Midbrain (tissue), 1 donor: ENCODE measurements at places on chromosomes 12 and 14.

- DNase-seq: no peak
These were observed 153.9 kb upstream of the AVPR1A start for GRCh38 chr12:63304887-63305316.

GRCh38 chr12:115374480-115375185, 690.7 kb upstream of the TBX3 start:
- DNase-seq: no peak

DNA sequence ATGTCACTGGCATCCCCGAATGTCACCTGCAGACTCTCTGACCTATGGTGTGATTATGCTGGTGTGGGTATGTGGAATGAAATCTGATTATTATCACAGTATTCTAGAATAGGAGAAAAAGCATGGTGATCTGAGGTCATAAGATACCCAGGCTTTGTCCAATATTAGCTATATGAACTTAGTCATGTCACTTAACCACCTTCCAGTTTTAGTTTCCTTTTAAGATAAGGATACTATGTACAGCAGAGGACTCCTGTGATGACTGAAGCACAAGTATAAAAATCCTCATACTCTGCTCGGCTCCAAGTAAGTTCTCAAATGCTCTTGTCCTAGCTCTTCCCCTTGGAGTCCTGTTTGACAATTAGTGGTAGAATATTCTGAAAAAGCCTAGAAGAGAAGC, 2.8 kb downstream of the GNS start:
- DNase-seq: no peak

- peak; percentile 45 for DNase-seq
These were observed 1.1 kb upstream of the USP15 start for GRCh38 chr12:62258941-62259630.

GRCh38 chr12:1836854-1837421, 16.6 kb downstream of the LRTM2 start:
- peak; percentile 67 for DNase-seq

GRCh38 chr12:61356485-61356884, 903.7 kb upstream of the USP15 start:
- no peak for DNase-seq

GRCh38 chr12:6280053-6280469, 30.4 kb upstream of the PLEKHG6 start:
- no peak for DNase-seq

DNA sequence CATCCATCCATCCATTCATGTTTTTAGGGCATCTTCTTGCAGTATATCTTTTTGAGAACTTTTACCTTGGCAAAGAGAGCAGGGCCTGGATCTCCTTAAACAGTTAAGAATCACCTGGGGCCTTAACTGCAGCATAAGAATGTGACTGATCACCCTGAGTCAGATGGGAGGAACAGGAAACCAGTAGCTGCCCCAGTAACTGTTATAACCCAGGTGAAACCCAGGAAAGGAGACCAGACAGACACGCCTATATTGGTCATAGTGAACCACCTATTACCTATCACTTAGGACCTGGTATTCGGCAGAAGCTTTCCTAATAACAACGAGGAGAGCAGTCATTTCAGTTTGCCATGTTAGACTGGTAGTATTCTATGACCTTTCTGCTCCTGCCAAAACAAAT, 43.4 kb upstream of the NR2C1 start:
- no peak for DNase-seq

DNA sequence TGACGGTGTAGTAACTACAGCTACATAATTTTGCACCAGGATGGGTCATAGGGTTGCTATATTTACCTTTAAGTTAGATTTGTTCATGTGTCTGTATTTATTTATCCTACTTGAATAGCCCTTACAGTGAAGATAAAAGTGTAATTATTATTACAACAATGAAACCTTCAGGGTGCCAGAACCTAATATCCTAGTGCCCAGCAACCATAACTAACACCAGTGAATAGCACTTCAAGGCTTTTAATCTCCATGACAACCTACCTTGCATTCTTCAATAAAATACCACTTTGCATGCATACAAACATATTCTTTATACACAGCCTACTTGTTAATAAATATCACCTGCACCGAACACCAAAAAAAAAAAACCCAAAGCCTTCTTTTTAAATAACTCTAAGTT, 58.7 kb upstream of the G2E3 start:
- DNase-seq: no peak

DNA sequence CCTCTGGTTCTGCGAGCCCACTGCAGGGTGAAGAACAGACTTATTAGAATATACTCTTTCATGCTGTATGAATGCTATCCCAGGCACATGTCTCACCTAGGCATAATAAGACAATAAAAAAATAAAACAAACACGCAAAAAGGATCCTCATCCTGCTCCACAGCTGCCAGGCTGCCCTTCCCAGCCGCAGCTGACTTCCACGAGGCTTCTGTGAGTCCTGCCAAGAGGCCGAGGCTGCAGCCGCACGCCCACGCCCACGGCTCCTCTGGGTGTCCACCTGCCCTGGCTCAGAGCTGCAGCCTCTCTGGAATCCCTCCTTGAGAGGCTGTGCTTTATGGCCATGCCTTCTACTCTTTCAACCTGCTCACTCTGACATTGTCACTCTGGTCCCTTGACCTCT, 6.9 kb downstream of the SMIM41 start:
- DNase-seq: no peak

GRCh38 chr12:132433641-132434395, 56.1 kb upstream of the FBRSL1 start:
- no peak for DNase-seq

DNA sequence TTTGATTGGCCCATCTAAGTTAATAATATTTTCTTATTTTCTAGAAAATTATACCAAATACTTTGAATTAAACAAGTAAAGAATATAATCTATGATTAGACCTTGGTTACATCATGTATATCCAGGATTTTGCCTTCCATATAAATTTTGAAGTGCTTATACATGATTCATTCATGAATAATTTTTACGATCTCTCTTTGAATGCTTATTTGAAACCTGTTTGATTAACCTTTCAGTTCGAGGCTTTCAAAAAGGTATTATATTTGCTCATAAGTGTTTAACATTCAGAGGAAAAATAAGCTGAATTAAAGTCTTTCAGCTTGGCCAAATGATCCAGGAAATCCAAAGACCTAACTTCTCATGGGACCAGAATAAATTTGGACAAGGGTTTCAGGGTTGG, 495.2 kb upstream of the GARIN6 start:
- DNase-seq: no peak

DNA sequence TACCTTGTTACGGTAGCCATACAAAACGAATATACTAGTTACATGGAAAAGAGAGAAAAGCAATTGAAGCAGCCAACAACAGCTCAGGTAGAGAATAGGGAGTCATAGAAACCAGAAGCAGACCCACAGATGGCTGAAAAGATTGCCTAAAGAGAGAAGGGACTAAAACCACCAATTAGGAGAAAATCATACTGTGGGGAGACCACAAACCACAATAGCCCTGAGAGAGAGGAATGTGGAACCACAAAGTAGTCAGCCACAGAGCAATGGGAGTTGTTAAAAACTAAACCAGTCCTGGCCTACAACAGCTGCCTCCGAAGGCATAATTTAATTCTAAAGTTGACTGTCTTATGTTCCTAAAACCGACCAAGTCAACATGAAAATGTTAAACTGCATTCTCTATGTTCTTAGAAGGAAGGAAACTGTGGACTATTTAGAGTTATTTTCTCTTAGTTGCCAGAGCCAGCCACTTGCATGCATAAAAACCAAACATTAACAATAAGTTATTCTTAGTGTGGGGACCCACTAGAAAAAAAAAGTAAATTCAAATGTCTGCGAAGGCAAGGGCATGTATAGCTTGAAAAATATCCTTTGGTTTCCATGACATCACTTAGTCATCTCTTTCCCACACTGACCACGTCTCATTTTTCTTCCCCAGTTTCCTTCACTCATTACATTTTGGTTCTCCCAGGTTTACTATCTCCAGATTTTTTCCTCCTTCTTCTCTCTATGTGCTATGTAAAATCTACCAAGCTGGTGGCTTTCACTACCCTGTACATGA, 398.1 kb downstream of the NOVA1 start:
- DNase-seq: no peak

- DNase-seq: no peak
These were observed 104.0 kb upstream of the SLC16A7 start for GRCh38 chr12:59491877-59492276.

- DNase-seq: no peak
These were observed 21.6 kb downstream of the SOX5 start for GRCh38 chr12:23927907-23928306.

DNA sequence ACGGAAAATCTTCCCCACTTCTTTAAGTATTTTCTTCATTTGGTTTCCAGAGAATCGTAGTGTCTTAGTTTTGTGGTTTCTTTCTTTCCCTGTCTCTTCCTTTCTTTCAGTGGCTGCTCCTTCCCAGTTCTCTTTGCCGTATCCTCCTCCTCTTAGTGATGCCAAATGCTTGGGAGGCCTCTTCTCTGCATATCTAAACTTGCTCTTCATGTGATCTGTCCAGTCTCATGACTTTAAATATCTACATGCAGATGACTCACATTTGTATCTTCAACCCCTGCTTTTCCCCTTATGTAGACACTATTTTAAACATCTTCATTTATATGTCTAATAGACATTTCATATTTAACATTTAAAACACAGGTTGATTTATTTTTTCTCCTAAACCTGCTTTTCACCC, 149.2 kb downstream of the PTCSC3 start:
- DNase-seq: no peak

- DNase-seq: no peak
These were observed 1.1 kb upstream of the ABCC9 start for GRCh38 chr12:21942377-21942703.

- no peak for DNase-seq
These were observed 177.9 kb downstream of the PHLDA1 start for GRCh38 chr12:75853626-75854025.

DNA sequence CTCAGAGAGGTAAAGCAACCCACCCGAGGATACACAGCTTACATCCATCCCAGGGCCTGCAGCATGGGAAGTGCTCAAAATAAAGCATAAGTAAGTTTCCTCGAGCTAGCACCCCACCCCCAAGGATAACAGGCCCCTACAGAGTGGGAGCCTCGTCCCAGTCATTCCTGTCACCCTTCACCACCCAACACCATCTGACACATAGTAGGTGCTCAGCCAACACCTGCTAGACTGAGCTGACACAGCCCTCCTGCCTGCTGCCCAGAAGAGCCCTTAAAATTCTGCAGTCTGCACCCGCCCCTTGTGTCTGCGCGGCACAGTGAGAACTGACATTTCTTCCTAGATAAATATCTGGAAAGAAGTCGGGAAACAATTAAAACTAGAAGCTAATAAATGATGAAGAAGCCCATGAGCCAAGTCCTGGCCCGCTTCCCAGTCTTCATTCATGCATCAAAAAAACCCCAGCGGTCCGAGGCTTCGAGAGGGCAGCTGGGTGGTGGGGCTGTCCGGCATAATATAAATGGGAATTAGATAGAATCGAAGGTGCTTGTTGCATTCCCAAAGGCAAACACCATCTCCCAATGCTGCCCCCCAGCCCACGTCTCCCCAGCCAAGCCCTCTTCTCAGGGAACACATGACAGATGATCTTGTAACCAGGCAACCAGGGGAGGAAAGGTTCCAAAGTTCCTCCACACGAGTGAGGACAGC, 76.2 kb downstream of the BCL11B start:
- no peak for DNase-seq

DNA sequence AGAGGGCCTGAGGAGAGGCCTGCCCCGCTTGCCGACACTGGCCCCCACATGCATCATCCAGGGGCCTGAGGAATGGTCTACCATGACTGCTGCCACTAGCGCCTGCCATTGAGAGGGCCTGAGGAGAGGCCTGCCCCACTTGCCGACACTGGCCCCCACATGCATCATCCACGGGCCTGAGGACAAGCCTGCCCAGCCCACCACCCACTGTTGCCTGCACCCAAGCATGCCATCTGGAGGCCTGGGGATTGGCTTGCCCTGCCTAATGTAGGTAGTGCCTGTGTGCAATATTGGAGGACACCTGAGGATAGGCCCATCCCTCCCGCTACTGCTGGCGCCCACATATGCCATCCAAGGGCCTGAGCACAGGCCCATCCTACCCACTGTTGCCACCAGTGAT, 24.4 kb downstream of the CYP46A1 start:
- DNase-seq: no peak

DNA sequence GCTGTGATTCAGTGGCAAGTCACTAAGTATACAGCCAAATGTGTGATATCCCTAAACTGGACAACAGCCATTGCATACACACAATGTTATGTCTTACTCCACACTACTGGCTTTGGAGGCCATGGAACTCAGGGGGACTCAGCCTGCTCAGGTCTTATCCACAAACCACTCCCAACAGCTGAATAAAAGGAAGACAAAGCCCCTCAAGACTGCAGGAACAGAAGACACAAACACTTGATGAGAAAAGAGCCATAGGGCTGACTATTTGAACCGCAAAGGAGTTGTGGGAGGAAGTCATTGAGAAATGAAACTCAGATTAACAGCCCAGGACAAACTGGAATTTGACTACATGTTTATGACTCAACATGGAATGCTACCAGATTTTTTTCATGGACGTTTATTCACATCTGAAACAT, 40.9 kb downstream of the PTGER2 start:
- DNase-seq: no peak

- no peak for DNase-seq
These were observed 119.6 kb downstream of the SLC8A3 start for GRCh38 chr14:70069186-70069585.

DNA sequence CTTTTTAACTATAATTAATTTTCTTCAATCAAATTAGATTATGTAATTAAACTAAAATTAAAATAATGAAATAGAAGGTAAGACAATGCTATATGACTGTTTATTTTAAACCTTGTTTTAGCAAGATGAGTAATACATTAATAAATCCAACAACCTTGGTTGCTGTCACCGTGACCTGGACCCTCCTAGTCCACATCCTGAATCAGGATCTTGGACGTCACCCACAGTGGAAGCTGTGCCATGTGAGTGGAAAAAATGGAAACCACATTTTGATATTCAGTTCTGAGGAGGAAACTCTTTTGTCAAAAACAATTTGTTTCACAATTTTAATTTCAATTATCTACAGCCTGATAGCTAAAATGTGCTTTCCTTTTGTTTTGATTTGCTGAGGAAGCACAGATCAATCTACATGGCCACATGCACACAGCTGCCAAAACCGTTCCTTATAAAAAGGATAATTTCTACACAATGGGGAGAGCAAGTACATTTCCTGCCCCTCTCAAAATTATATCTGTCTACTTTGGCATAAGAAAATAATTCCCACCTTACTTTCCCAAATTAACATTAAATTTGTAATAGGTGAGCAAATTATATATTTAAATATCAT, 255.5 kb downstream of the RASSF9 start:
- DNase-seq: no peak

DNA sequence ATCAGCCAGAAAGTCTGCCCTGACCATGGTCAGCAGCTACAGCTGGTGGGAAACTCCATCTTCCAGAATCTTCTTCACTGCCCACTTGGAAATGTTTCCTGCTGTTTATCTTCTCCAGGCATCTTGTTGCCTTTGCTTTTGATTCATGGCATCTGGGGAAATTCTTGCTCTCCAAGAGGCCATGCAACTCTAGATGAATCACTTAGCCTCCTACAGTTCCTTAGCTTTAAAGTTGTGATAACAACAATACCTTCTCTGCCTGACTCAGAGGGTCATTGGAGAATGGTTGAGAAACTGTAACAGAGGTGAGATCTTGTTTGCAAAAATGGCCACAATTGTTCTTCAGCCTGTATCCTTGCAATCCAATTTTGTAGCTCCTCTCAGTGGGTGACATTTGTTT, 121.0 kb upstream of the VRK1 start:
- no peak for DNase-seq

- no peak for DNase-seq
These were observed 441.5 kb downstream of the PRKD1 start for GRCh38 chr14:29486132-29486531.
